ENCODE measurements at places on chromosomes 13 and 19.

DNA sequence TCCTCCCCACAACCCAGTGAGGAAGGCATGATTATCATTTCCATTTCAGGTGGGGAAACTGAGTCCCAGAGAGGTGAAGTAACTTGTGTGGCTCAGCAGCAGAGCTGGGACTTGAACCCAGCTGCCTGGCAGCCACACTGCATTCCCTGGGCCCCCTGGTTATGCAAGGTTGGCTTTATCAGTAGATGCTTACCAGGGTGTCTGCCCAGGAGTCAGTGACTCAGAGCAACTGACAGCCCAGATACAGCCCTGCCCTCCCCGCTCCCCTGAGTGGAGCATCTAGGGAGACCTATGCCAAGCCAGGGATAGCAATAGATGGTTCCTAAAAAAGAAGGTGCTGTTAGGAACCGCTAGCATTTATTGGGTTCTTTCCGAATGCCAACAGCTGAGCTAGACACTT is 5.9 kb downstream of the IGLON5 start:
- ATAC-seq, result no peak

- ATAC-seq, result no peak
Observed at GRCh38 chr13:44583137-44583536, 7.0 kb upstream of the TSC22D1 start.

- ATAC-seq, result no peak
Observed at GRCh38 chr19:17156947-17157302, 58.2 kb upstream of the USE1 start.

DNA sequence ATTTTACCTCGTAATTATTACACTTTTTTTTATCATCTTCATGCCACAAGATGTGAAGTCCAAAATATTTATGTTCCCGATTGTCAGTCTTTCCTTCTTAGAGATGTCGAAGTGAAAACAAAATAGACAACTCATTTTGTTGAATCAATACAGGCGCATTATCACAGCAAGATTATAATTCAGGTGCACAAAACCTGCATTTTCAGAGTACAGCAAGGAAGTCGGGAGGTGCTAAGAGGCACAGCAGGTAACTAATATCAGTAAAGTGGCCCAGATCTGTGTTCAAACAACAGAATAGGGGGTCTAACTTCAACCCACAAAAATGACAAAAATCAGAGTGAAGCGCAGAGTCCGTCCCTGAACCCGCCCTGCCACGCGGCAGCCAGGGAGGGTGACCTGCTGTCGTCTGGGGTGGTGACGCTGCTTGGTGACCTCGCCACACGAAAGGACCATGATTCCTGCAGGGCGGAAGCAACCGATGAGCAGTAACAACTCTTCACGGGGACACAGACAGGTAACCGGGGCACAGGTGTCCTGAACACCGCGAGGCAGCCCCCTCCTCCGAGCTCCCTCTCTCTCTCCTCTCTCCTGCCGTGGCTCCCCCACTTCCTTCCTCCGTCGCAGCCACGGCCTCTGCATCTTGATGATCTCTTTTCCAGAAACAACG is 50.9 kb upstream of the SPACA7 start:
- ATAC-seq, result no peak

DNA sequence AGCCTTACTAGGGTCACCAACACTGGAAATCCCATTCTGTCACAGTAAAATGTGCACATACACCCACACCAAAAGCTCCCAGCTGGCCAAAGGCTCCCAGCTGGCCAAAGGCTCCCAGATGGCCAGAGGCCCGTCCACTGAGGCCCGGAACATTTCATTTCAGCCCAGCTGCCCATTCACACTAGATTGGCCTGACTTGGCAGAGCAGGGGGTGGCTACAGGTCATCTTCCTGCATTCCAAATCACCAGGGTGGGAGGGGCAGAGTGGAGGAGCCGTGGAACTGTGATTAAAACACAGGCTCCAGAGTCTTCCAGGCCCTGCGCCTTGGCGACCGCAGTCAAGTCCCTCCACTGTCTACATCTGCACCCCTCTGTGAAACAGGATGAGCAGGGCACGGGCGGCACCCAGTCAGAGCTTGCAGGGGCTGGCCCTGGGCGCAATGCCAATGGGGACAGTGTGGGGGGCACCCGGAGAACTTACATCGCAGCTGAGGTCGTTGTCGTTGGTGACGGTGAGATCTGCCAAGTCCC is 10.1 kb upstream of the PRKD2 start:
- no peak for ATAC-seq

DNA sequence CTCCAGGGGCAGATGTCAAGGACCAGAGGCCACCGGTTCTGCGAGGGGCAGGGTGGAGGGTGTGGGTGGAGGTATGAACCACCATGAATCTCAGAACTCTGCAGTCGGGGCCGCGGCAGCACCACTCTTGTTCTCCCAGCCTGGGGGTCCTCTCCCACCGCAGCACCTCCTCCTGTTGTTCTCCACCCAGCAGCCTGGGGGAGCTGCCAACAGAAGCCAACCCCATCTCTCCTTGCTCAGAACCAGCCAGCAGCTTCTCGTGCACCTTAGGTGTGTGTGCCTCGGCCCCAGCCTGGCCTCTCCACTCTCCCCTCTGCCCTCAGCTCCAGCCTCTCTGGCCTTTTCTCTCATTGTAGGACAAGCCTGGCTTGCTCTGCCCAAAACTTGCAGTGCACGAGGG is 31.9 kb upstream of the CCNE1 start:
- no peak for ATAC-seq

- peak; percentile 29 for ATAC-seq
Observed at GRCh38 chr13:46896341-46897137, at the start of gene HTR2A. TSS of gene HTR2A (minus strand) at chr13:46897053. CDS start at chr13:46895906, 1,147 bp downstream.

- ATAC-seq, result no peak
Observed at GRCh38 chr19:8333767-8334457, 9.2 kb downstream of the KANK3 start.

- peak; percentile 38 for ATAC-seq
Observed at GRCh38 chr19:17751103-17751911, at the start of gene FCHO1. TSS of gene FCHO1 (plus strand) at chr19:17751477. CDS start at chr19:17755165, 3,688 bp downstream.

DNA sequence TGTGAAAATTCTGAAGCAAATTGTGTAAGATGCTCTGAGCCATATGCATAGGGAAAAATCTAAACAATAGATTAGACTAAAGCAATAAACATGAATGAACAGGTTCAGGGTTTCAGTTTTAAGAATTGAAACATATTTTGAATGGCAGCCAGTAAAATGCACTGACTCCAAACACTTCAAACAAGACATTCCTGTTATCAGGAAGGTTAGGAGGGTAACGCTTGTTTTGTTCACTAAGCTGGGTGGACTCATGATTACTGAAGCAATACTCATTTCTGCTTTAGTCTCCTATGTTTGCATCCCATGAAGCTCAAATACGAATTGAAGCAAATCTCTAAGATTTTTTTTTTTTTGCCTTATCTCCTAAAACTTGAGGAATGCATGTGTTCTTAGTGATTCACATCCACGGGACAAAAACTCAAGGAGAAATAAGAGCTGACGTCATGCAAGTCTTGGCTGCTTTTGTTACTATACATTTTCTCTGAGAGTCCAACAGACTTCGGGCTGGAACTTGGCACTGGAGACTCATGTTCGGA is 29.1 kb upstream of the IGFL4 start:
- ATAC-seq, result peak; percentile 80

DNA sequence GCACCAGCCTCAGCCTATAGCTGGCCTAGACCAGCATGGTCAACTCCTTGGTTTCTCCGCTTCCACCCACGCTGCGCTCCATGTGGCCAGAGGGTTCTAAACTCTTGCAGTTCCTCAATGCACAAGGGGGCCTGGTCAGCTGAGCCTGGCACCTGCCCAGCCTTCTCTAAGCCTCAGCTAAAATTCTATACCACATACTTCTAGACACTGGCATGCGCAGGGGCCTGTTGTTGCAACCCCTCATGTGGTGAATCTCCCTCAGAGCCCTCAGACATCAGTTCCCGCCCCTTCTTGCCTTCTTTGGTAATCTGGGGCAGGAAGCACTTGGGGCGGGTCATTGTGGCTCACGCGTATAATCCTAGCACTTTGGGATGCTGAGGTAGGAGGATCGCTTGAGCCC is 19.7 kb upstream of the LDLR start:
- ATAC-seq, result no peak

GRCh38 chr13:68369739-68370138 is 1139.6 kb upstream of the PCDH9 start:
- ATAC-seq, result no peak

DNA sequence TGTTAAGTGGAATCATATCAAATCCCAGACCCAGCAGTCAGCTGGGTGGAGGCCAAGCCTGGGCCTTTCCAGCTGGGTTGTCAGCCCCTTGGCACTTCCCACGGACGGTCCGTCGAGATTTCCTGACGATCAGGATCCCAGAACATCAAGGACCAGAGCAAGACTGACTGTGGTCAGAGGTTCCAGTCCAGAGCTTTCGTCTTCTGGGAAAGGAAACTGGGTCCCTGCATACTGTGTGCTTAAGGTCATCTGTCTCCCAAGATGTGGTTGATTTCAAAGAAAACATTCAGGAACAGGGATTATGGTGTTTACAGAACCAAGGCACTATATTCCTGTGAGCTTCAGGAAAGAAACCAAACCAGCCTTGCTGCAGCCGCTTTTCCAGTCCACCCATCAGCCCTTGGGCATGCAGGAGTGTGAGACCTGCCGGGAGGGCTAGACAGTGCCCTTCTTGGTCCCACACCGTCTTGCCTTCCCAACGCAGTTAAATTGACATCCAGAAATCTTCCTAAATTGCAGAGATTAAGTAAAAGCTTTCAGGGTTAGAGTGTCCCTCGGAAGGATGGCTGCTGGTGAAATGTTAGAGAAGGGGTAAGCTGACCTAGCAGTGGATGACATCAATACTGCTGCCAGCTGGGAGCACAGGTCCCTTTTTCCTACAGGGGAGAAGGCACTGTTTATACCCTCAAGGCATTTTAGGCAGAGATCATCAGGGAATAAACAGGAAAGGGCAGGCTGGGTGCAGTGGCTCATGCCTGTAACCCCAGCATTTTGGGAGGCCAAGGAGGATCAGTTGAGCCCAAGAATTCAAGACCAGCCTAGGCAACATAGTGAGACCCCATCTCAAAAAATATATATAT is 5.0 kb upstream of the C19orf33 start:
- no peak for ATAC-seq

DNA sequence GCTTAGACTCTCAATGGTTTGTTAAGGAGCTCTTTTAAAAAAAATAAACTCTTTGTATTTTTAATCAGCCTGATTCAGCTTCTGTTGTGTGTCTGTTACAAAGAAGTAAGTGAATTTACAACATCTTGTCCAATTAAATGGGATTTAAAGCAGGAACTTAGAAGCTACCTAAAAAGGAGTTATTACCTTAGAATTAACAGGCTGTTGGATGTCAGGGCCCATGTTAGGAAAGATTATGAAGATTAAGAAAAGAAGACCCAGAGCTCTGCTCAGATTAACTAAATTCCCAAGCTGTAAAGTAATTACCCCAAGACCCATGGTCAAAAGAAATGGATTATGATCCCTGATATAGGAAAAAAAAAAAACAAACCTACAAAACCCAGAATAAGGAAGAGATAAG is 44.1 kb upstream of the ZNF780A start:
- no peak for ATAC-seq

DNA sequence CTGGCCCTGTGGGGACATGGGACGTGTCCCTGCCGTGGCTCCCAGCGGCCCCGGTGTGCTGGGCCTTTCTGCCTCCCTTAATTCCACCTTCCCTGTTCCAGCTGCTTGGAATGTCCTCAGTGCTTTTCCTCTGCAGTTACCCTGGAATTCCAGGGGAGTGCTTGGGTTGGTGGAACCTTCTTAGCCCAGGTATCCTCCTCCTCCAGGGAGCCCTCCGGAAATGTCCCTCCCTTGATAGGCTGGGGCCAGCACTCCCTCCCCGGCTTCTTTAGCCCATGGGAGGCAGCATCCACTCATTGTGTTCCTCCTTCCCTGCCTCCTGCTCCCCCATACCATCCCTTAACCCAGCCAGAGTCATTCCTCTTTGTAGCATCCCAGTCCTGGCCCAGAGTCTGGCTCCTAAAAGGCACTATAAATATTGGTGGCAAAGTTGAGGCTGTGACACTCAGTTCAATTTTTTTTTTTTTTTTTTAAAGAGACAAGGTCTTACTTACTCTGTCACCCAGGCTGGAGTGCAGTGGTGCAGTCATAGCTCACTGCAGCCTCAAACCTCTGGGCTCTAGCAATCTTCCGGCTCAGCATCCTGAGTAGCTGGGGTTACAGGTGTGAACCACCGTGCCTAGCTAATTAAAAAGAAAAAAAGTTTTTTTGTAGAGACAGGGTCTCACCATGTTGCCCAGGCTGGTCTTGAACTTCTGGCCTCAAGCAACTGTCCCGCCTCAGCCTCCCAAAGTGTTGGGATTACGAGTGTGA is 13.7 kb upstream of the SLC7A10 start:
- no peak for ATAC-seq

DNA sequence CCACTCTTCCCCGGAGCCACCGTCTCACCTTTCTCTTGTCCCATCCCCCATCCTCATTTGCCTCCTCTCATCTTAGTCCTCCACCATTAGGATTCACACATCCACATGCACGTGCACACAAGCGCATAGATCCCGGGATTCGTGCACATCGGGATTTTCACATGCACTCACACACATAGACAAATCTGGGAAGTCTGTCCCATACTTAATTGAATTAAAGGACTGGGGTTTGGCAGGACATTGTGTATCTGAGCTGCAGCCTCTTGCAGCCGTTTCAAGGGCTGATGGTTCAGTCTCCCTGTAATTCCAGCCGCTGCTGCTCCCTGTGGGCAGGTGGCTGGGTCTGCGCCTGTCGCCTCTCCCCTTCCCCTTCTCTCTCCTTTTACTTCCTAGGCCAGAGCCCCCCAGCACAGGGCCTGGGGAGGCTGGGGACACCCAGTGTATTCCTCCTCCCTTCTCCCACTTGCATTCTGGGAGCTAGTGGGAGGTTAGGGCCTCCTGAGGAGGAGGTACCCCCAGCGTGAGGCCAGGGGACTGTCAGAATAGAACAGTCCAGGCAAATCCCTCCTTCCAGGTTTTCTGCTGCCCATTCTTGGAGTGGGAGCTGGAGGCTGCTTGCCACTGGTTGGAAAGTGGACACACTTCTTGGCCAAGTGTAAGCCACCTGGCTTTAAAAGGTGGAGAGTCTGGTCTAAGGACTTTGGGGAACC is 43.6 kb downstream of the LYL1 start:
- no peak for ATAC-seq

DNA sequence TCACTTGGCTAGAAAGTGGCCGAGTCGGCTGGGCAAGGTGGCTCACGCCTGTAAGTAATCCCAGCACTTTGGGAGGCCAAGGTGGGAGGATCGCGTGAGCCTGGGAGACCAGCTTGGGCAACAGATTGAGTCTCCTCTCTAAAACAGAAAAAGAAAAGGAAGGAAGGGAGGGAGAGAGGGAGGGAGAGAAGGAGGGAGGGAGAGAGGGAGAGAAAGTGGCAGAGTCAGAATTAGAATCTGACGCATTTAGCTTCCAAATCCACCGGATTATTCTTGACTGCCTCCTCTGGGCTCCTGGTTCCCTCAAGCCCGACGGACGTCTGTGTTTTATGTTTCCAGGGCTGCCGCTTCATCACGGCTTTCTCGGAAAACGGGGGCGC is 22.5 kb downstream of the LRFN3 start:
- ATAC-seq, result no peak

- peak; percentile 61 for ATAC-seq
Observed at GRCh38 chr13:98513837-98514236, 63.1 kb downstream of the STK24 start.
